ENCODE measurements at places on chromosomes 4 and X.
A peak's percentile ranks its signal among the peaks of the same experiment; 100 is the strongest.

DNA sequence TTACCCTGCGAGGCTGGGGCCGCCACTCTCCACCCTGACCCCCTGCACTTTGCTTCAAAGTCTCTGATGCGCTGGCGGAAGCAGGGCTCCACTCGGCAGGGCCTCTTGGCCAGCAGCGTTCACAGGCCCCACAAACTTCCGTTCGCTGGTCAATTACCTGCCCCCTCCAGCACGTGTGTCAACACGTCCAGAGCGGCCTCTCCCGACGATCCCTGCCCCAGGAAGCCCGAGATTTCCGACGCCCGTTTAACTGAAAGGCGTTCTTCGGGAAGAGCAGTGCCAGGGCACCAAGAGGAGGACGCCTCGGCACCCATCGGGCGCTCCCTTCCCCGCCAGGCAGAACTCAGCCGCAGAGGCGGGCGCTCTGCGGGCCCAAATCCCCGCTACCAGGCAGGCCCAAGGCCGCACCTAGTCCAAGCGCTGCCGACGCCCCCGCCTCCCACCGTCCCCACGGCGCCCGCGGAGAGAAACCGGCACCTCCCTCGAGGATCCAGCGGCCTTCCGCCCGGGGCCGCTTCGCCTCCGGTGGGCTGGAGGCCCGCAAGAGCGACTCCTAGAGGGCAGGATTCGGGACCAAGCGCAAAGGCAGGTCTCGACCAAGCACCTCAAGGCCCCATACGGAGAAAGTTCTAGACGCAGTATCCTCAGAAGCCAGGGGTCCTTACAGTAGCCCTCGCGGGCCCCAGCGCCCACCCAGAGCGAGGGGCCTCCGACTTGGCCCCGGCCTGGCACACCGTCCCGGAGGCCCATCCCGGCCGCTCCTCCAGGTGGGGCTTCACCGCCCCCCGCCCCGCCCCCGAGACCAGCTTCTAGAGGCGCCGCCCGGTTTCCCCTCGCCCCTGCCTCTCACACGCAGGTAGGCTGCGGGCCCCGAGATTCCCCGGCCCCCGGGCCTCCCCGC is 586 bp downstream of the BCAP31 start:
- DNase-seq = peak; percentile 40

- DNase-seq = no peak
These were observed 60.9 kb upstream of the FHDC1 start for GRCh38 chr4:152875261-152875660.

DNA sequence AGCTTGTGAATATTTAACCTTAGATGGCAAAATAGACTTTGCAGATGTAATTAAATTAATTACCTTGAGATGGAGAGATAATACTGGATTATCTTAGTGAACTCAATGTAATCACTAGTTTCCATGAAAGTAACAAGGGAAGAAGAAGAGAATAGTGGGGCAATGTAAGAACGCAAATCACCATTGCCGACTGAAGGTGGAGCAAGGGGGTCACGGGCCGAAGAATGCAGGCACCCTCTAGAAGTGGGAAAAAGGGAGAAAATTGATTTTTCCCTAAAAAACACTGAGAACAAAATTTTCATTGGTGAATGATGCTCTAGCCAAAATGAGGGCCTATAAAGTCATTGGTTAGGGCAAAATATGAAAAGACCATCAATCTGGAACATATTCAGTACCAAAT is 375.6 kb upstream of the EPHA5 start:
- DNase-seq = no peak

GRCh38 chr4:88075336-88075735 is 67.9 kb downstream of the PKD2 start:
- DNase-seq = no peak

DNA sequence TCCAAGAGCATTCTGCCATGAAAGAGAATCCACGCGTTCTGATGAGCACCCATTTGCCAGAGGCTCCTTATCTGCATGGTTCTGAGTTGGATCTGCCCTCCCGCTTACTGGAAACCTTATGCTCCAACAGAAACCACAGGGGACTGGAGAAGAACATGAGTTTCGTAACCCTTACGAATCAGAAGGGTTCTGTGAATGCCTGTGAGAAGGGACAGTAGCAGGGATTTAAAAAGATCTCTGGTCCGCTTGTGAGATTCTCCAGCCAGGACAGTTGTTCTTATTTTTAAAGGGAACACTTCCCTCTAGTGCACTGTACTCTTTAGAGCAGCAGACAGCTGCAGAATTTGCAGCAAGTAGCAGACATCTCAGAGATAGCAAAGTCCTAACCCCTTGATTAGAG is 22.5 kb upstream of the CENPU start:
- no peak for DNase-seq

- no peak for DNase-seq
These were observed 48.8 kb upstream of the PGRMC1 start for GRCh38 chrX:119187298-119187697.

GRCh38 chrX:116863029-116863428 is 400.3 kb upstream of the CT83 start:
- no peak for DNase-seq

DNA sequence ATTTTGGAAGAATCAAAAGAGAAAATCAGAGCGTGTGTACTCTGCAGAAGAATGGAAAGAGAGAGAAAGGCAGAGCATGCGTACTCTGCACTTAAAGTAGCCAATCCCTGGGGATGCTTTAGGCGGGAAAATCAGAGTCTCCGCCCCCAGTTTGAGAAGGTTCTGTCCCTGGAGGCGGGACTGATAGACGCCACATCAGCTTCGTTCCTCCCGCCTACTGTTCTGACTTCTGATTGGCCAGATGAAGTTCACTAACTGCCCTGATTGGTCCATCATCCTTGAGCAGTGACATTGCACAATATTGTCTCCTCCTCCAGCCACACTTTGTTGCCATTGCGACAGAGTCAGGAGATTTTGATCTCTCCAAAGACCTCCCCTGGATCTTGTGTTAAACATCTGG is 23.8 kb downstream of the SSX1 start:
- DNase-seq = peak; percentile 1

DNA sequence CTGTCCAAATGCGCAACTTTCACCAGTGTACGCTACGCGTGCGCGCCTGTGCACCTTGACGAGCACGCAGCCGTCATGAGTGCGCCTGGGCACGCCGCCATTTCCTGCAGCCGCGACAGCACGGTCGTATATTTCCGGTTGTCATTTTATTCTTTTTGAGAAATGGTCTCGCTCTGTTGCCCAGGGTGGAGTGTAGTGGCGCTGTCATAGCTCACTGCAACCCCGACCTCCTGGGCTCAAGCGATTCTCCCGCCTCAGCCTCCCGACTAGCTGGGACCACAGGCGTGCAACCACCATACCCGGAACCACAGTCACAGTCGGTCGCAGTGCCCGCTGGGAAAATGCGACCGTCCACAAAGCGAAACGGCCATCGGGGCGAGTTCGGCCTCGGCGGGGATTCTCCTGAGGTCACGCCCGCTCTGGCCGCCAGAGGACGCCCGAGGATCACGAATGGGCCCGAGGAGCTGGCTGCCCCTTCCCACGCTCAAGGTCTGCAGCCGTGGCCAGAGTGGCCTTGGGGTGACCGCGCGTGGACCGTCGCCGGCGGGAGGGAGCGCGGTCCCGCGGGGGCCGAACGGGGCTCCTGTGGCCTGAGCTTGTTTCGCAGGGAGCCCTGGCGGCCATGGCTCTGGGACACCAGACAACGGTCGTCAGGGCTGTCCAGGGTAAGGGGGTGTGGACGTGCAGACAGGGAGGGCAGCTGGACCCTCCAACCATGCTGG is 23.7 kb upstream of the PNMA3 start:
- peak; percentile 59 for DNase-seq

- no peak for DNase-seq
These were observed 121.2 kb downstream of the MANBA start for GRCh38 chr4:102639598-102639997.

GRCh38 chr4:53861856-53862610 is 202.4 kb downstream of the CHIC2 start:
- DNase-seq = peak; percentile 93

- DNase-seq = no peak
These were observed 10.8 kb upstream of the PITX2 start for GRCh38 chr4:110633358-110634341.

DNA sequence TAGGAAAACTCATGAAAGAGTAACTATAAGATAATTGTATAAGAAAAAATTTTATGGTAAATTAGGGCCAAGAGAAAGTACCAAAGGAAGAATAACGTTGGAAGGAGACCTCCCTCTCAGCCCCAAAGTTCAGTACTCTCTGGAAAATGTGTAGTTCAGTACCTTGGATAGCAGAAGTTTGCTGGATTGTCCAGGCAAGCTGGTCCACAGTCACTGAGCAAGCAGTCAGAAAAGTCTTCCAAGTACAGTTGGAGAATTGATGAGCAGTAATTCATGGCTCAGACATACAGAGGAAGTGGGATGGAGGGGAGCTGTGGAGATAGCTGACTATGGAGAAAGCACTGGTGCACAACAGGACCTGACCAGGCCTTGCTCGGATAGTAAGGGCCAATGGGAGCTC is 598.2 kb upstream of the NDST4 start:
- no peak for DNase-seq

- no peak for DNase-seq
These were observed 473.7 kb downstream of the GBA3 start for GRCh38 chr4:23166407-23166806.

GRCh38 chr4:123017078-123017477 is 94.7 kb upstream of the NUDT6 start:
- no peak for DNase-seq

GRCh38 chr4:24734511-24734910 is 60.9 kb upstream of the SOD3 start:
- no peak for DNase-seq

GRCh38 chrX:100072336-100072735 is 337.7 kb downstream of the PCDH19 start:
- DNase-seq = no peak

GRCh38 chr4:83821493-83821892 is 285.6 kb downstream of the GPAT3 start:
- DNase-seq = no peak

GRCh38 chr4:1727117-1728031 is 6.1 kb downstream of the TACC3 start:
- DNase-seq = peak; percentile 78

DNA sequence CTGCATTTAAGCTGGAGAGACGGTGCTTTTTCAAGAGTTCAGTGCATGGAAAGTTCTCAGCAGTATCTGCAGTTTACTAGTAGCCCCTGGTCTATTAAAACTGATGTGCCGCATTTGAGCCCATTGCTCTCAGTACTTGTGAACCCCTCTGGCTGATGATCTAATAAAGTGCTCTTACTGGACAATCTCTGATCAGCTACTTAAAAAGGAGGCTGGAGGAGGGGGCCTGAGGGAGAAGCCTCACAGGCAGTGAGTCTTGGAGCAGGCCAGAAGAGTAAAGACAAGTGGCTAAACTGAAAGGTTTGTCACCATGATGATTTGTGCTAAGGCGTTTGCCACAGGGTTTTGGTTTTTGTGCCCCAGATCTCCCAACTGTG is 138.5 kb downstream of the ARX start:
- DNase-seq = no peak

DNA sequence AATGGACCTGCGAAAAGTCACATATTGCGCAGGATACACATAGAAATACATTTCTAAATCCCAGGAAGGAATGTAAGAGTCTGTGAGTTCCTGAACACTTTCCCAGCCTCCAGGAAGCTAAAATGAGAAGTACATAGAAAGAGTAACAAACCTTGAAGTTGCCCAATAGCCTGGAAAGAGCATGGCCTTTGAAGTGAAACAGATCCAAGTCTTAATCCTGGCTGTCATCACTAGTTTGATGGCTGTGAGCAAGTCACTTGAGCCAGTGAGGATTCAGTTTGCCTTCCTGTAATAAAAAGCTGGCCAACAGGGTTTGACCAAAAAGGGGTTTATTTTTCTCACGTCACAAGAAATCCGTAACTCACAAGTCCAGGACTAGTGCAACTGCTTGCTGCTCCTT is 69.8 kb downstream of the ARHGEF38 start:
- DNase-seq = peak; percentile 2

GRCh38 chrX:39532761-39533160 is 565.0 kb downstream of the BCOR start:
- no peak for DNase-seq

DNA sequence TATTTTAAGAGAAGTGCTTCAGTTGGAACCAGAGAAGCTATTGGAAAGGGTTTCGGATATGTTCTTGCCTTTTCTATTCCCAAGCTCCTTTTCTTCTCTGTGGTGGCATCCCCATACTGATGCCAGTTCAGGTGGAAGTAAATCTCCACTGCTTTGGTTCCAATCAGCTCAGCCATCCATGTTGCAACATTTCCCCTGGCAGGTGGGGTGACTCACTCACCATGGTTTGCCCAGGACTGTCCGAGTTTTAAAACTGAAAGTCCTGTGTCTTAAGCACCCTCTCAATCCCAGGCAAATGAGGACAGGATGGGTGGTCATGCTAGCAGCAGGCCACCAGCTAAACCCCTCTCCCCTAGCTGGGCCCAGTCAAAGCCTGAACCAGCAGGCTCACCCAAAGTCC is 15.1 kb downstream of the RAI2 start:
- no peak for DNase-seq

Measured in fibroblast of skin of right biceps (primary cell).